BJ (cell line): ENCODE measurements at places on chromosomes 7 and 10.
A peak's percentile ranks its signal among the peaks of the same experiment; 100 is the strongest.

DNA sequence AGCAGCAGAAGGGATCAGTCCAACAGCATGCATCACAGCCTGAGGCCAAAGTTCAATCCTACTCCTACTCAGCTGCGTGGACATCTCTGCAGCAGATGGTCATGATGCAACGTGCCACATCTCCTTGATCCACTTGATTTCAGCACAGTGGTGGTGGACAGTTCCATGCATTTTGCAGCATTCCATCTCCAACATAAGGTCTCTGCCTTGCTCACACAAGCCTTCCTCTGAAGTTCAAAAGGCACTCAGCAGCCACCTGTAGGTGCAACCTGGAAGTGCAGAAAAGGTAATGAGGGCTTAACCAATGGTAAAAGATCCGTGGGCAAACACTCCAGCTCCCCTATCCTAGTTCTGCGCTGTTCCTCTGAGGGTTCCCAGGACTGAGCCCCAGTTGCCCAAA is 57.5 kb upstream of the CHCHD3 start:
- no peak for DNase-seq

GRCh38 chr10:98172495-98172894 is 38.0 kb downstream of the R3HCC1L start:
- DNase-seq, result no peak

- no peak for DNase-seq
These were observed 82.0 kb downstream of the SND1 start for GRCh38 chr7:127733986-127734385.

- peak; percentile 9 for DNase-seq
These were observed 69.4 kb upstream of the OGDHL start for GRCh38 chr10:49831352-49832035.

- no peak for DNase-seq
These were observed 897.8 kb upstream of the PHF14 start for GRCh38 chr7:10075866-10076265.

GRCh38 chr7:22787951-22788350 is 34.7 kb downstream of the TOMM7 start:
- no peak for DNase-seq

DNA sequence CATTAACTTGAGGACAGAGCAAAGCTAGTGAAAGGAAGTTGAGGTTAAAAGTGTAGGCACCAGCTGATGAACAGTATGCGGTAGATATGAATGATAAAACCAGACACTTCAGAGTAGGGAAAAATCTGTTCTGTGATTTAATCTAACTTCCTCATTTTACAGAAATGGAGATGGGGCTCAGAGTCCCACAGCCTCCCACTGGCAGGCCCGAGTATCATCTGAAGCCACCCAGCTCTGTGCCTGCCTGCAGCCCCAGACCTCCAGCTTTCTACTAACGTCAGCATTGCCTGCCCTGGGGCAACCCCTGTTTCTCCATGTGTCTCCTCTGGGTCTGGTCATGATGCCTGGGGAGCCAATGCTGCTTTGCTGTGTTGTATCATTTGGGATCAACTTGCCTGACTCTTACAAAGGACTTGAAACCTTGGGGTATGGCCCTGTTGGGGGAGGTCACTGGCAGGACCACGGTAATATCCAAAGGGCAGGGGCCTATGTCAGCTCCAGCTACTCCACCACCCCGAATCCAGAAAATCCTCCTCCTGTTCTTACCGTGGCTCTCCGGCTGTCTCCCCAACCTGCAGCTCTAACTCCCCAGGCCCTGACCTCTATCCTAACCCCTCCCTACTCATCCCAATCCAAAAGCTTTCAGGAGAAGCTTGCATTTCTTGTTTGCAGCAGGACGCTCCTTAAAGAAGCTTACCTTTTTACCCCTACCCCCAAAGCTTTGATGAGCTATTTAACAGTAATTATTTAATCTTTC is 56.2 kb upstream of the NPY start:
- no peak for DNase-seq

DNA sequence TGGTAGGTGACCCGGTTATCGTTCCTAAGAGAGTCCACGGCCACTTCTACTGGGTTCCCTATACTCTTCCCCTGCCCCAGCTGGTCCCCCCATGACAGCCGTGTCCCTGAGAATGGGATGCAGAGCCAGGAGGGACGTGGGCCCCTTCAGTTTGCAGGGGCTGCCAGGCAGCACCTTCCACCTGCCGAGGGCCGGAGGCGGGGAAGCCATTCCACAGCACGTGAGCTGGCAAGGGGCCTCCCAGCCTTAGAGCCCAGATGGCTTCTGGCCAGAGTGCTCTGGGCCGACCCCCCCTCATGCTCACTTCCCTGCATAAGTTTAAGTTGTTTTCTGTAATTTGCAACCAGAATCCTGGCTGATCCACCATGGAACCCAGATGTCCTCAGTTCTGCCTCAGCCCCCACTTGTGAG is 39.0 kb downstream of the DIP2C start:
- no peak for DNase-seq
